ENCODE measurements at places on chromosomes 2 and 18.

DNA sequence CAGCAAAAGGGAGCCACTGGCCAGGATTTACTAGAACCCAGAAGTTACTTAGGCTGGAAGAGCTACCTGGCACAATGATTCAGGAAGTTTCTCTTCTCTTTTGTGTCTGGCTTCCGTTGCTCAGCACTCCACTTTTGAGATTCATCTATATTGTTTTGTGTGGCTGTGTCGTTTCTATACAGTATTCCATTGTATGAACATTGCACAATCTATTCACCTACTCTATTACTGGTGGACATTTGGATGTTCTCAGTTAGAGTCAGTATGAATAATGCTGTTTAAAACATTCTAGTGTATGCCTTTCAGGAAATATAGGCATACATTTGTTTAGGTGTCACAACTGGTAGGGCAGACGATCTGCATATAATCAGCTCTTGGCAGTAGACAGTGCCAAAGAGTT is 36.3 kb upstream of the EPHA4 start:
- no peak for DNase-seq

- DNase-seq: no peak
These were observed 742.4 kb downstream of the SATB2 start for GRCh38 chr2:198715302-198715835.

- DNase-seq: no peak
These were observed 194.2 kb downstream of the GLI2 start for GRCh38 chr2:120929829-120930228.

DNA sequence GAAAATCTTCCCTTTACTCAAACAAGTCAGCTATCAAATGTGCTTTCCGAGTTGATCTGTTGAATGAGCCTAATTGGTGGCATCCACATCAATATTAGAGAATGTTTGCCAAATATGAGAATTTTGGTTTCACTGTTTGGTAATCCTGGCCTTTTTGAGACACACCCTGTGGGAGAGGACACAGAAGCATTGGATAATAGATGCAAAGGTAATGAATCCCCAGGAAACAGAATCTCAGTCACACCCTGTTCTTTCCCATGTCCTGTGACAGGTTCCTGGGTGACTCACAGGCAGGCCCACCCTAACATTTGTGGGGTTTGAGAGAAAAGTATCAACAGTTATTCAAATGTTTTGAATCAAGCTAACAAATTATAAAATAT is 99.8 kb upstream of the PELI1 start:
- DNase-seq: no peak

DNA sequence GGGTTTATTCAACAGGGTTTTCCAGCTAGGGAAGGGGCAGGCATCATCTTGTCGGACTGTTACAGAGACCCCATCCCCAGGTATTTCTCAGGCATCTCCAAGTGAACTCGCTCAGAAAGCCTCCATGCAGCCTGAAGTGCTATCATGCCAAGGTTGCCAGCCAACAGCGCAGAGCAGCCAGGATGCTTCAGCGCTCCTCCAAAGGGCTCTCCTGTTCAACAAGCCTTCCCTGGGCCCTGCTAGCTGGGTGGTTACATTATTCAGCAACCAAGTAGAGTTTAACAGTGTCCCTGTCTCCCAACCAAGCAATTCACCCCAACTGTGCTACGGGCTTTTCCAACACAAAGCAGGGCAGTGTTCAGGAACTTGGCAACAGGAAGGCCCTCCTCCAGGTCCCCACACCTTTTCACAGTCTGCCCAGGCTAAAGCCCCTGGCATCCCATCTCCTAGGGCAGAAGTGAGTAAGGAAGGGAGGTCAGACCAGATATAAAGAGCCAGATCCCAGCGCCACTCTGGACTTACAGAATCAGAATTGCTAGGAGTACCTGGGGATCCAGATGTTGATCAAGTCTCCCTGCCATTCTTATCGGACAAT is 52.9 kb downstream of the ZBTB7C start:
- DNase-seq: no peak

GRCh38 chr2:68938938-68939337 is 13.8 kb downstream of the GKN2 start:
- no peak for DNase-seq

DNA sequence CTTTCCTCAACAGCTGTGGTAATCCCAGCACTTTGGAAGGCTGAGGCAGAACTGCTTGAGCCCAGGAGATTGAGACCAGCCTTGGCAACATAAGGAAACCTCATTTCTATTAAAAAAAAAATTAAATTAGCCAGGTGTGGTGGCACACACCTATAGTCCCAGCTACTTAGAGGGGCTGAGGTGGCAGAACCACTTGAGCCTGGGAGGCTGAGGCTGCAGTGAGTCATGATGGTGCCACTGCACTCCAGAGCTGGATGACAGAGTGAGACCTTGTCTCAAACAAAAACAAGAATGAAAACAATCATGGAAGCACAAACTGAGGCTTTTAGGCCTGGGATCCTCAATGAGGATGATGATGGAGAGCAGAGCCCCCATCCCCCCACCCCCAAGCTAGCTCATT is 19.8 kb downstream of the GAREM1 start:
- DNase-seq: no peak

DNA sequence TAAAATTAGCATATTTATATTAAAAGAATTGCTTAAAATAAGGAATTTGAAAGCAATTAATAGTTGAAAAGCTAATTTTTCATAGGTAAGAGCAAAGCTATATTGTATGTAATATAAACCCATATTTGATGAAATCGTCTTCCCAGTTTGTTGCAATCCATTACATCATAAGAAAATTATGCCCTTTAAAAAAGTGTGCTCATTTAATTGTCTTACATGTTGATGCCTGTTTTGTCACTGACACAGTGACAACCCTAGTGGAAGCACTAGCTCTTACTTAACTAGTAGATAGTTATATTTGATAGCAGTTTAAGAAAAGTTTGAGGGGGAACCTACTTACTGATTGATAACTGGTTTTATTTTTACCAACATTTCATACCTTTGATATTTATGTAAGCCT is 30.0 kb upstream of the IL18RAP start:
- DNase-seq: no peak

DNA sequence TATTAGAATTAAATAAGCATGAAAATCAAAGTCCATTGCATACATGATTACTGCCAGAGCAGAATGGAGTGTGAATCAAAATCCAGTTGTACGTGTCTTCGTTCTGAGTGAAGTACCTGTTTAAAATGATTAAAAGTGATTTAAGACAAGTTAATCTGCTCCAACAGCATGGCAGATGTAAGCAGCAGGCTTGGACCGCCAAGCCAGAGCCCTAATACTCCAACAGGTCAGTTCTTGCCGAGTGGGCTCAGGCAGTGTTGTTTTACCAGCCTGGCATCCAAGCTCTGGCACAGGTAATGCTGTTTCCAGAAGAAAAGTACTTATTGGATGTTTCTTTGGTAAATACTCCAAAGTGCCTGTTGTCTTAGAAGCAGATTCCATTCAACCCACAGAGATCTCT is 171.4 kb upstream of the EPAS1 start:
- no peak for DNase-seq

GRCh38 chr2:227402959-227403358 is 15.2 kb upstream of the SCYGR1 start:
- DNase-seq: no peak

GRCh38 chr2:109284826-109285225 is 155.8 kb downstream of the SH3RF3 start:
- no peak for DNase-seq

DNA sequence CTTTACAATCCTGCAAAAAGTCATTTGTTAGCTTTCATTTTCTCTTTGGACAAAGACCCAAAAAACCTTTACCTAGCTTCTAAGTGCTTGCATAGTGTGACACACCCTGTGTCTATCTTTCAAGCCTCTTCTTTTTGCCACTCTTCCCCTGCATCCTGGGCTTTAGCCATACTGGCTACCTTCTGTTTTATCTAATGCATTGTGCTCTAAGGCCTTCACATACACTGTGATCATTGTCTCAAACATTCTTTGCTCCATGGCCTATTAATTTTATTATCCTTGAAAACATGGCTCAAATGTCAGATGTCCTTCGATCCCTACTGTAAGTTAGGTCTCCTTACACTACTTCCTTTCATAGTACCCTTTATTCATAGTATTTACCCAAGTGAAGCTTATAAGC is 84.4 kb downstream of the PIK3C3 start:
- DNase-seq: no peak

DNA sequence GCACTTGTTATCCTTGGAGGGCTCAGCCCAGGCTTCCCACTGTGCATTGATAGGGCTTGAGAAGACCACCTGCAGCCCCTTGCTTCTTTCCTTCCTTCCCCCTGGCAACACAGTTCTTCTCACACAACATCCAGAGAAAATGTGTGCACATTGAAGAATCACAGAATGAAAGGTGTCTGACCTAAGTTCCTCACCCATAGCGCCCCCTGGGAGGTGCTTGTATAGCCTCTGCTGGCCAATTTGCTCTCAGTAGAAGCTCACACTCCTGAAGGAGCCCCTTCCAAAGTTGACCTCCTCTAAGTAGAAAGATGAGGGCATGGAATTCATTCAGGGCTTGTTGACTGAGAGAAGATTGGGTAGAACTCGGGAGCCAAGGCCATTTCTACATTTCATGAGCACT is 758.4 kb upstream of the KLHL29 start:
- DNase-seq: no peak

GRCh38 chr18:64099244-64099643 is 49.6 kb downstream of the LINC00305 start:
- no peak for DNase-seq

DNA sequence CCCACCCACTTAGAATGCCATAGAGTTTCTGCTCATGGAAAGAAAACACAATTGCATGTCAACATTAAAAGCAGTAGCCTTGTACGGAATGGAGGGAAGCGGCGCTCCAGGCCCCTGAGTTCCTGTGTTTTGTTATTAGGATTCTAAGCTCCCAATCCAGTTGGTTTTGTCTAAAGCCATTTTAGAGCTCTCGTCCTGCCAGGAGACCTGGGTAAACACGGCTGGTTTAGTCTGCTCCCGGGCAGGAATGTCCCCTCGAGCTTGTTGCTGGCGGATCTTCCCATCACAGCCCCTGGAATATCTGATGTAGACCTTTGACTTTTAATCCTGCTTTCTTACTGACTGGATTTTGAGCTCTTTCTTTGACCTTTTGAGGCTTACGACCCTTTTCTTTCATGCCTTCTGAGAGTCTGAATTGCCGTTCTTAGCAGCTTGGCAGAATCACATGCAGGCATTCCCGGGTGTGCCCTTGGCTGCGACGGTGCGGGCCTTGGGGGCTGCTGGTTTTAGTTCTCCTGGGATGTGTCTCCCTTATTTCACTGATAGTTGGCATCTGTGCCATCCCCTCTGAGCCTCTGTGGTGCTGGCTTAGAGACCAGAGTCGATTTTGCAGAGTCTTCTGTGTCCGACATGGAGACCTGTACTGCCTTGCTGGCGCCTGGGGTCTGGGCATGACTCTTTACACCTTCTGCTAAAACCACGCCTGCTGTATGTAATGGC is 25.4 kb downstream of the GREB1 start:
- DNase-seq: no peak

DNA sequence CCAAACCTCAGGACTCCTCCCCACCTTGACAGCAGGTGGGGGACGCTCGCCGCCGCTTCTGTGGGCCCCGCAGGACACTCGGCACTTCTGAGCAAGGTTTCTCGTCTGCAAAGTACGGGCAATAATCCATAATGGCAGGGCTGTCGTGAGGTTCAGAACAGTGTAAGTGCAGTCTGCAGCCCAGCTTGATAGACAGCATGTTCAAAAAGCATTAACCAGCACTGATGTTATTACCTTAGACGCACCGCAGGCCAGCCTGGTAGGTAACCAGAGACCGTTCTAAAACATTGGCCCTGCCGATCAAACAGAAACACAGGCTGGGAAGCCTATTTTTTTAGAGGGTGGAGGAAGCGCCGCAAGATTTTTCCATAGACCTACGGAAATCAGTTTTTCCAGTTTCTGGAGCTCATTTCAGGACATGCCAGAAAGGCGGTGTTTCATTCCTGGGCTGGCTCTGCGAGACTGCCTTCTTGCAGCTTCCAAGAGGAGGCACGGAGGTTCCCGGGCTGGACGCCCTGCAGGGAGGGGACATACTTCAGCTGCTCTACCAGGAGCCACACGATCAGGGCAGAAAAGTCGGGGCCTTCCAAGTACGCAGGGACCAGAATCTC is 148.7 kb downstream of the TPO start:
- DNase-seq: no peak

GRCh38 chr2:8999102-8999446 is 4.4 kb downstream of the MBOAT2 start:
- DNase-seq: no peak

- no peak for DNase-seq
These were observed 460.4 kb upstream of the ZNF804A start for GRCh38 chr2:184137955-184138354.

DNA sequence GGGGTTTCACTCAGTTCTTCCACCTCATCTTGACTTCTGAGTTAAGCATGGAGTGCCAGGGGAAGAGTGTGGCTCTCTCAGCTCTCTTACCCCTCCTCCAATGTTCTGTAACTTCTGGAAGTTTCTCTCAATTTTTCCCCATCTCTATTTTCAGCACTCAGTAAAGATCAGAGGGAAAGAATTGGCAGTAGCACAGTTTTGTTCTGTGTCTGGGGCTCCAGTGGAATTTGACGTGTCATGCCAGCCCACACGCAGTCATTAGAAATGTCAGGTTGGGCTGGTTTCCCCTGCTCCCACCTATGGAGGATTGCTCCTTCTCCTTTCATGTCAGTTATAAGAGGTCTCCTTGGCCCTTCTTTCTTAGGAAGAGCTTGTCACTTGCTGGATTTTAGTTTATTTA is 104.6 kb upstream of the COL3A1 start:
- no peak for DNase-seq

DNA sequence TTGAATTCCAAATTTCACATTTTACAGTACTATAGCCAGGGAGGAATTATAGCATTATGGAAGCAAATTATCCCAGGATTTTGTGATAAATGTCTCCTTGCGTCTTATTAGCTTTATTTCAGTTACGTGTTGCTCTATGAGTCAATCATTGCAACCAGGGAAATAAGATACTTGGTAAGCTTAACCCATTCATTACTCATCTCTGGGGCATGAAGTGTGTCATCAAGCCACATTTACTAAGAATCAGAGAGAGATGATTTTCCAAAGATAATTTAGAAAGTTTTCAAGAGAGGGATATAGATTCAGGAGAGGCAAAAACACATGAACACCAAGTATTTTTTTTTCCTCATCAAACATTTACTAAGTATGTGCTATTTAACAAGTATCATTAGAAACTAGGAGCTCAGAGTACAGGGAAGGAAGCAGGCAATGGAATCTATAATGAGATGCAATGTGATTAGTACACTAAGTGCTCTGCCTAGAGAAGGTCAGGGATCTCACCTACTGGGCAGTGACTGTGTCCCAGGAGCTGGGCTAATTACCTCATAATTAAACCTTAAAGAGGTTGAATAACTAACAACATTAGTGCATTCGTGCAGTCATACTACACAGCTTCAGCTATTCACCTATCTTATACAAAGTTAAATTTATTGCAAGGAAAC is 217.8 kb upstream of the NXPH2 start:
- no peak for DNase-seq

GRCh38 chr2:135985826-135986393 is 484 bp upstream of the DARS1 start:
- no peak for DNase-seq

GRCh38 chr2:227326783-227327182 is 1.7 kb downstream of the MFF start:
- DNase-seq: no peak

- DNase-seq: no peak
These were observed 44.8 kb upstream of the CAVIN2 start for GRCh38 chr2:191891656-191892055.

- no peak for DNase-seq
These were observed 30.6 kb downstream of the CFAP221 start for GRCh38 chr2:119574864-119575263.
